Right lung (tissue), 10 donors: ENCODE measurements at places on chromosomes 1 and 21.

GRCh38 chr1:179966551-179966950, 11.9 kb downstream of the CEP350 start:
- DNase-seq, result no peak

- DNase-seq, result no peak
Observed at GRCh38 chr1:107532318-107532717, 391.5 kb downstream of the NTNG1 start.

DNA sequence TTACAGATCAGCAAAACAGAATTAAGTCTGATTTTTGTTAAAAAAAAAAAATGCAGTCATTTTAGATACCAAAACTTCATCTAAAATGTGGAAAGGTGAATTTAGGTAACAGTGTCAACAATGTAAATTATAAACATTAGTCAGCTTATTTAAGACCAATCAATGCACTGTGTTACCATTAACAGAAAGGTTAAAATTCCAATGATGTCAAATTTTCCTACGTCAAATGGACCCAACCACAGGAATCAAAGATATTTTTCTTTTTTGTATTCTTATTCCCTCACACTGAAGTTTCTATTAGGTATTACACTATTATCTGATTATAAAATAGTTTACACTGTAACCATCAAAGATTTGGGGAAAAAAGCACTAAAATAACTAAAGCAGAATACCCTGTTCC, 6.5 kb downstream of the ARHGAP29 start:
- no peak for DNase-seq

DNA sequence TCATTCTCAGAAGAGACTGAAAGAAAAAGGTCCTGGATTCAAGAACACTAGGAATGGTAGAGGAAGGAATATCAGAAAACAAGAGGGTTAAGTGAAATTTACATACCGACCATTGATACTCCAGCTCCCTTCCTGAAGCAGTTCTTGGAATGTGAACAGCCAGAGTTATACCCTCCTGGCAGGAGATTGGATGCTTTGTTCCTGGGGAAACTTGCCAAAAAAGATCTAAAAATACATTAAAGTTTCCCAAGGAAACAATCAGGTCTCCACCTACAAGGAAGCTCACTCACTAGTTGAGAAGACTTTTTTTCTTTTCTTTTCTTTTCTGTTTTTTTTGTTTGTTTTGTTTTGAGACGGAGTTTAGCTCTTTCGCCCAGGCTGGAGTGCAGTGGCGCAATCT, 91.1 kb downstream of the HLX start:
- no peak for DNase-seq

DNA sequence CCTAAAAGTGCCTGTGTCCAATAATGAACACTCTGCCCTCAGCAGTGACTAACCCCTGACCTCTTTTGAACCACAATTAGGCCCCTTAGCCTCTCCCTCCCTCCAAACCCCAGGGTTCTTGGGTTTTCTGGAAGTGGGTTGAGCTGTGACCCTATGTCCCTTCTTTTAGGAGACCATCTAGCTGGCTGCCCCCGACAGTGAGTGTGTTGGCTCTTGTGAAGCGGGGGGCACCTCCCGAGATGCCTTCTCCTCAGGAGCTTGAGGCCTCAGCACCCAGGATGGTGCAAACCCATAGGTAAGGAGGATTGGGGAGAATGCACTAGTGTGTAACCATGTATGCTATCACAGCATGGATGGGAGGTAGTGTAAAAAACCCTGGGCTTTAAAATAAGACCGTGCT, 7.3 kb downstream of the RUSC1 start:
- DNase-seq, result no peak

DNA sequence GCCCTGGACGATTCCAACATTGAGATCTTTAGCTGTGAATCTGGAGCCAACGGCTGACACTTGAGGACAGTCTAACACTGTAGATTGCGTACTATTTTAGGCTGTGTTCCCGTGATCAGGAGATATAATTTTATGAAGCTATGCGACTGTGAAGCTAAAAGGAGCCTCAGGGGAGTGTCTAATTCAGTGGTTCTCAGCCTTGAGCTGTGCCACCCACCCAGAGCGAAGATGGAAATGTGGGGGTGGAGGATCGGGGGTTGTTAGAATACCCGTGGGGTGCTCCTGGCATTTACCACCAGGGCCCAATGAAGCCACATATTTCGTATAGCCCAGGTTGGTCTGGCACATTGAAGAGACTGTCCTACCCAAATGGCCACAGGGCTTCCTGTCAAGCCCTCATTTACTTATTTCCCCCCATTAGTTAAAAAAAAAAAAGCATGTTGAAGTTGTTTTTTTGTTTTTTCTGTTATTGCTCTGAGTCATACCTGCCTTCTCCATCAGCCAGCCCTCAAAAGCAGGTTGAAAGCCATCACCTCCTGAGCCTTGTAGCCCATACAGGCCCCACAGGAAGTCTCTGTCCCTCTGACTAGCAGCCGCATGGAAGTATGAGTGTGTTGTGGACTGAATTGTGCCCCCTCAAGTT, 141.7 kb downstream of the GALNT2 start:
- no peak for DNase-seq

DNA sequence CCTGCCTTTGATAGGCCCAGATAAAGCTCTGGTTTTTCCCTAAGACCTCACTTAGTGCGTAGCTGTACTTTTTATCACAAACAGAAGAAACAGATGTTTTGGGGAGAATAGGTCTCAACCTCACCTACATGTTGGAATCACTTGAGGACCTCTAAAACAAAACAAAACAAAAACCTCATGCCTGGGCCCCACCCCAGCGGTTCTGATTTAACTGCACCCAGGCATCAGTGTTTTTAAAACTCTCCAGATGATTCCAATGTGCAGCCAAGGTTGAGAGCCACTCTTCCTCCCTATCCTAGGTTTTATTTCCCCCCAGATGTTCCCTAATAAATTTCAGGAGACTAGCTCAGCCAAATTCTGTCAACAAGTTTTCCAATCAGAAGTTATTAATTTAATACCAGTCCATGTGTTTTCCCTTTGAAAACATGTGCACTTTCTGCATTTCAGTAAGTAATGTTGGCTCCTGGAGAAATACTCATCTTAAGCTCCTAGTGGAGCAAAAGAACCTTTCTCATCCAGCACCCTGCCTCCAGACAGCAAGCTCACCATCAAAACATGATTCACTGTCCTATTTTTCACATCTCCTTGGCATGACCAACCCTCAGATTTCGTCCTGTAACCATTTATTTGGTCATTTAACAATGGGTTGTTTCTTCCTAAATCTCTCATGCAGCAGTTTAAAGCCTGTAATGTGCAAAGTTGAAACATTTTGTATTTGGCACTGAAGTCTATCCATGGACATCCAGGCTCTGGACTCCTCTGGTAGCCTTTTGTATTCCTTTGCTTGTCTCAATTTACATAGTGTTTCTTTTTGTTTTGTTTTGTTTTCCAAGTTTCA, 27.5 kb downstream of the LRRC8C start:
- DNase-seq, result no peak

GRCh38 chr21:37041706-37042271, 31.1 kb downstream of the PIGP start:
- DNase-seq, result no peak

GRCh38 chr1:228362141-228362883, 44.3 kb downstream of the TRIM11 start:
- no peak for DNase-seq

- no peak for DNase-seq
Observed at GRCh38 chr1:207268337-207268736, 53.1 kb upstream of the CD55 start.

GRCh38 chr1:204258213-204259115, 44.7 kb upstream of the GOLT1A start:
- peak; percentile 58 for DNase-seq

DNA sequence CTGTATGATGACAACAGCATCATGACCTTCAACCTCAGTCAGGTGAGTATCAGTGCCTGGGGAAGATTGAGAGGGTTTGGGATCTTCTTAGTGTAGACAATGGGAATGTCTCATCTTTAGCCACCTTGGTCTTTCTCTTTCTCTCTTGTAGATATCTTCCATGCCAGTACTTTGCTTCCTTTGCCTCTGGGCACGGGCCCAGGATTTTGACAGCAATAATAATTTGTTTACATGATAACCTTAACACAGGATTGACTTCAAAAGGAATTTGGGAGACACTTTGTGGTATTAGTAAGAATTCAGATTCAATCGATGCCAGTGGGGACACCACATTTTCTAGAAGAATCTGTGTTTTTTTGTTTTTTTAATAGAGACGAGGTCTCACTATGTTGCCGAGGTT, 12.1 kb upstream of the PIGV start:
- DNase-seq, result no peak

GRCh38 chr1:192243721-192244120, 73.1 kb upstream of the RGS21 start:
- DNase-seq, result no peak

- DNase-seq, result no peak
Observed at GRCh38 chr21:34618941-34619340, 4.0 kb upstream of the RCAN1 start.

DNA sequence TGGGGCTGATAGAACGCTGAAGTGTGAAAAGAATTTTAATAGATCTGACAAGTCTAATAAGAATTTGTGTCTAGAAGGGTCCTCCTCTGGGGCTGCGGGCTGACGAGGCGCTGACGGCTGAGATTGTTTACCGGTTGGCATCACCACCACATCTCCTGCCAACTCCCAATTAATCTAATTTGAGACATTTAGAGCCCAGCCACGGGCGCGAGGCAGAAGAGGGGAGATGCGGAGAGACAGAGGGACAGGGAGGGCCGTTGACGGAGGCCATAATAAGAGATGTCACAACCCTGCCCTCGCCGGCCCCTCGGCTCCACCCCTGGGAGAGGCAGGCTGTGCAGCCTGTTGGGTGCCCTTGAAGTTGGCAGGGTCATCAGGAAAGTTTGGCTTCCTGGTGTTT, 109.3 kb downstream of the PAX7 start:
- no peak for DNase-seq

DNA sequence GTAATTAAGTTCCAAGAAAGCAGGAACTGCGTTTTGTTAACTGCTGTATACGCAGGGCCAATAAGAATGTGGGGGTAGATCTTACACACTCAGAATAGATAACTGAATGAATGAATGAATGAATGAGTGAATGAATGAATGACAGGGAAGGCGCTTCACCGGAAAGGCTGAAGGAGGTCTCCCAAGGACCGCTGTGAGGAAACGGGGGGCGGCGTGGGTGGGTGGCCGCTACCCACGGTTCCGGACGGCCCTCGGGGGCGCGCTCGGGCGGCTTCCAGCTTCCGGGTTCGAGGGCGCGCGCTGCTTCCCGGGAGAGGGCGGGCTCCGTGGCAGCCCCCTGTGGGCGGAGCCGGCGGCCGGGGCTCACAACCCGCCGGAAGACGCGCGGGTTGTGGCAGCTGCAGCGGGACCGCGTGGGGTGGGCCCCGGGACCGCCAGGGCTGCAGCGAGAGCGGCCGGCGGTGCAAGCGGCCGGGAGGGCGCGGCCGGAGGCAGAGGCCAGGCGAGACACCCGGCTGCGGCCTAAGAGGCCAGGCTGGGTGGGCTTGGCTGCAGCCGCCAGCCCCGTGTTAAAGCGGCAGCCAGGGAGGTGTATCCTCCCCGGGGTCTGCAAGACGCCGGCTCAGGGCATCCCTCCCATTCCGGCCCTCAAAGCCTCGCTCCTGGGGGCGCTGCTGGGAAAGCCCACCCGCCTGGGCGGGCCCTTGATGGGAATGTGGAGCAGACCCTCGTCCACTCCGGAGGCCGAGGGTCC, at the start of gene ZFP69:
ZFP69 (plus strand) TSS at position 367 of the 754 bp plus-strand sequence. CDS start 2,072 bp downstream, outside the sequence.
- DNase-seq, result peak; percentile 67

GRCh38 chr21:27079636-27080240, 112.8 kb upstream of the ADAMTS5 start:
- no peak for DNase-seq

DNA sequence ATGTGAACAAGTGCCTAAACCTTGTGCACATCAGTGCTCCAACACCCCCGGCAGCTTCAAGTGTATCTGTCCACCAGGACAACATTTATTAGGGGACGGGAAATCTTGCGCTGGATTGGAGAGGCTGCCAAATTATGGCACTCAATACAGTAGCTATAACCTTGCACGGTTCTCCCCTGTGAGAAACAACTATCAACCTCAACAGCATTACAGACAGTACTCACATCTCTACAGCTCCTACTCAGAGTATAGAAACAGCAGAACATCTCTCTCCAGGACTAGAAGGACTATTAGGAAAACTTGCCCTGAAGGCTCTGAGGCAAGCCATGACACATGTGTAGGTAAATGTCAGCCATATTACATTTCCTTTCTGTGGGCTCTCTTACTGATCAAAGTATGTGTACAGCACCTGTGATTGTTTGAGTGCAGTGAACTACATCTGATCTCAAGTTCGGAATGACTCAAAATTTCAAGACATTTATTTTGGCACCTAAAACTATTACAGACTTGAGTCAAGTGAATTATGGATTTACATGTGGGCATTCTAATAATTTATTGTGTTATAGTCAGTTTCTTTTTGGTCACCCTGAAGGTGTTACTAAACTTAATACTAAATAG, 196.5 kb downstream of the TPR start:
- DNase-seq, result no peak

DNA sequence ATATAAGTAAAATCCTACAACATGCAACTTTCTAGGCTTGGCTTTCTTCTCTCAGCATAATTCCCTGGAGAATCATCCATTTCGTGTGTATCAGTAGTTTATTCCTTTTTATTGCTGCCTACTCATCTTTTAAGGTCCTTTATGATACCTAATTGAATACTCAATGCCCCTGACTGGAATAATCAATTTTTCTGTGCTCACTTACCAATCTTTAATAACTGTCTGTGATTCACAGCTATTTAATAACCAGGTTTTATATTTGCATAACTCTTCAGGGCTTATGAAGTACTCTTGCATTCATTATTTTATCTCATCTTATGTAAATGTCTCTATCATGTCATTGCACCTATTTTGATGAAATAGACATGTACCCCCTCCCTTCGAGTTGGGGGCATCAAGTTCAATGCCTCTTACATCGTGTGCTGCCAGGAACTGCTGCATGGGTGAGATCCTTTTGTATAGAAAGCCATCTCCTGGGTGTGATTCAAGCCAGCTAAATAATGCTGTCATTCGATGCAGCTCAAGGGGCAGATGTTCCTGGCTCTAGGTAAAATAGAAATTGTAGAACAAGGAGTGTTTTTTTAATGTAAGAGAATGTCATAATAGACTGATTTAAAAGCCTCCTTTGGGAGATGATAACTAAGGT, 222.7 kb downstream of the SLC35F3 start:
- no peak for DNase-seq

DNA sequence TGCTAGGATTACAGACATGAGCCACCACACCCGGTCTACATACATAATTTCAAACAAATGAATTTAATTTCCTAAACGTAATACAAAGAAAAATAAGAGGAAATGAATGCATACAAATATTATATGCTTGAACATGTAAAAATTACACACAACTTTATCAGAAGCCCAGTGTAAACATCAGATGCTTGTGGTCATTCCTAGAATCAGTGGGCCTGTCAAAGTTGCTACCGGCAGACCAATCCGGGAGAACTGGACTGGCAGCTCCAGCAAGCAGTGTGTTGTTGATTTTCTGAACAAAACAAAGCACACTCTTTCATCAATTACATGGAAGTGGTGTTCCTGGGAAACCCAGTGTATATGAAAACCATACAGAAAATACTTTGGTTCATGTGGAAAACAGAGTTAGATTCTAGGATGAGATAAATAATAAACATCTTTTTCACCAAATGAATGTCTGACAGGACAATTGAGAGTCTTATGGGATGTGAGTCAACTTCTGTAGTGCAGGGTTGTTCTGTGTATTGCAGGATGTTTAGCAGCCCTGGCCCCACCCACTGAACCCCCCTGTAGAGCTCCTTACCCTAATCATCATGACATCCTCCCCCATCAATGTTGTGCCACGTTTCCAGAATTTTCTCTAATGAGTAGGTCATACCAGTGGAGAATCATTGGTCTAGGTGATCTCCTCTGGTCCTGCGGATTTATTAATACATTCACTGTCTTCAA, 33.8 kb downstream of the MFSD2A start:
- DNase-seq, result no peak
